ENCODE measurements at places on chromosomes 13 and 19.

GRCh38 chr19:56153507-56153906, 12.4 kb downstream of the ZNF444 start:
- no peak for DNase-seq

DNA sequence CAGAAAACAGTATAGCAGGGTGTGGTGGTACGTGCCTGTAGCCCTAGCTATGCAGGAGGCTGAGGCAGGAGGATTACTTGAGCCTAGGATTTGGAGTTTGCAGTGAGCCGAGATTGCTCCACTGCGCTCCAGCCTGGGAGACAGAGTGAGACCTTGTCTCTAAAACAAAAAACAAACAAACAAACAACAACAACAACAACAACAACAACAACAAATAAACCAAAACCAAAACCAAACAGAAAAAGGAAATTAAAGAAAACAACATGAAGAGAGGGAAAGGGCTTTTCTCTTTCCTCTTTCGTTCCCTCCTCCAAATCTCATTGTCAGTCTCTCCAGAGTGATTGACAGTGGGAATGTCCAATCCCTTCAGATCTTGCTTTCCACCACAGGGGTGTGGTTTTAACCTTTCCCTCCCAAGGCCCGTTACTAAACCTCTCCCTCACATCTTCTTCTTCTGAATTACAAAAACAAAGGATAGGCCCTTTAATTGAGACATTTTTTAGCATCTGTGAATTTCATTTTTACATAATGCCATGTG, 341.2 kb downstream of the HS6ST3 start:
- no peak for DNase-seq

DNA sequence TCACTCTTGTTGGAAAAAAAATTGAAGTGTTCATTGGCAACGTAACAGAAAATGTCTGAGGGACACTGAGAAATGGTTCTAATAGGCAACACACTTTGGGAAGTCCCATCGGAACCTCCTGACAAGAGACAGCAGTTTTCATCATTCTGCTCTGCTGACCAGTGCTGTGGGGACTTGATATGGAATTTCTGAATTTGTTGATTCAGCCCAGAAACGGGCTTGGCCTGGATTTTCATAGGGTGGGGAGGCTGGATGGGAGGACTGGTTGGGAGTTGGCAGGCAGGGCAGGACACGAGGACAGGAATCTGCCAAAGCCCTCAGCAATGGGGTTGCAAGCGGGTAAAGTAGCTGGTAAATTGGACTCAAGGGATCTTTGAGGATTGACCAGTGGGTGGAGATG, 96.5 kb downstream of the DCT start:
- DNase-seq, result no peak

DNA sequence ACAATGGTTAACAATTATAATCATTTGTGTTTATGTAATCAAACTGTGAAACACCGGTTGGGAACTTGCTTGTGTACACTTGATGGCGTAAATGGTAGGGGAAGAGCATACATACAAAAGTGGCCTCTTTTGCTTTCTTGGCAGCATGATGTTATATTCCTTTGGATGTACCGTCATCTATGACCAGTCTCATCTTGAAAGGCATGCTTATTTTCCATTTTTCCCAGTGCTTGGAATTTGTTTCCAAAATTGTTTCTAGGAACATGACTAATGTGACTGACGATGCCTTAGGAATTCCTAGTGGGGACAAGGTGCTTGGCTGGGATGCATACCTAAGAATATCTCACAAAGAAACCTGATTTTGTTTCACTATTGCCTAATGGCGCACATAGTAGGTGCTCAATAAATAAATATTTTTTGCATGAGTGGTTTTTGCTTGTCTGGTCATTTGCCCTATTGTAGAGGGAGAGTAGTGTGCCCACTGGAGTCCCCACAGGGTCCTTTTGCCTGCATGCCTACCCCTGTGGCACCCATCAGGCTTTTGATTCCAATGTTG, 45.5 kb downstream of the SAE1 start:
- no peak for DNase-seq

DNA sequence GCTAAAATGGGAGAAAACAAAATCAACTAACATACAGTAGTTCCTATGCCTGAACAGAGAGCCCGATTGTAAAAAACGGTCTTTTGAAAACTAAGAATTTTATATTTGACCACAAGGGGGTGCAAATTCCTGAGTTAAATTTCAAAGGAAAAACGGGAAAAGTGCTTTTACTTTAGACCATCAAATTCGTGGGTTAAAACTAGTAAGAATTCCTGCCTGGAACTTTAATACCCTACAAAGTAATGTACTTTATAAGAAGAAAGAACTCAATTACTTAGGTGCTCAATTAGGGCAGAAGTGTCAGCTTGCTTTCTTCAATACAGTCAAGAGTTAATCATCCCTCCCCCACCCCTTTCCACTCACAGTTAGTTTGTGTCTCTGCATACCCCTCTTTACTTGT, 69.8 kb downstream of the KCNRG start:
- peak; percentile 27 for DNase-seq

GRCh38 chr13:29969286-29969685, 118.9 kb upstream of the UBL3 start:
- DNase-seq, result no peak

DNA sequence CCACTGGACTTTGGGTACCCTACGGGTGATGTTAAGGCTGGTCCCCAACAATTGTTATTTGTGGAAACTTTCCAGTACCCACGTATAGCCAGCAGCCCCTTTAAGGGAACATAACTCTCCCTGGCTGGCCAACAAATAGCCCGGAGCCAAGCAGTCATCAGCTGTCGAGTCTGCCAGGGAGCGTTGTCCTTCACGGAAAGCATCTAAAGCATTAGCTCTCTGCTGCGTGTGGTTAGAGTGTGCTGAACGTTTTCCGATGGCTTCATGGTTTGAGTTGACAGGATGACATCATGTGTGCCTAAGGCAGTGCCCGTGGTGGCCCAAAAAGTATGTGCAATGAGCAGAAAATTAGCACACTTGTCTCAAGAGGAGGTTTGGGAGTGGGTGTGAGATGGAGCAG, 3.3 kb upstream of the ZNF556 start:
- DNase-seq, result no peak

GRCh38 chr19:29878973-29879654, 62.9 kb upstream of the URI1 start:
- no peak for DNase-seq

- DNase-seq, result no peak
Measured at GRCh38 chr13:94170145-94170571, 309.3 kb downstream of the DCT start.

- DNase-seq, result no peak
Measured at GRCh38 chr19:993361-993830, 6.8 kb upstream of the GRIN3B start.
